Activated naive CD8-positive, alpha-beta T cell treated with anti-CD3 and anti-CD28 coated beads for 36 hours (primary cell): ENCODE measurements at places on chromosomes 3 and 15. TPM values are rescaled to one million over a fixed set of nuclear protein-coding genes. Genes with fewer than 3 reads are reported as not detected.

DNA sequence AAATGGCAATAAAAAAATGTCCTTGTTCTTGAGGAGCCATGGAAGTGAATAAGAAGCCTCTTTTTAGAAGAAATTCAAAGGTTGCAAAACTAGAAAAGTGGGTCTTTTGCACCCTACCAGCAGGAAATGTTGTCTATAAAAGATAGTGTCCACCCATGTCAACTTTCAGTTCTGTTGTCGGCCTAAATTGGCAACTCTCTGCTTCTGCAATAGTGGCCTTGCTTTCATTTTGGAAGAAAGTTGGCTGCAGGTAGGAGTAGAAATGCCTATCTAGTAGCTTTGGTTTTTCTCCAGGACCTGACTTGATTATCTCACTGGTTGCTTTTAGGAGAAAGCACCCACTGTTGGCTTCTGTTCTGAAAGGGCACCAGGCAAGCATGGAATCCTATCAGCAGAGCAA, 85.4 kb downstream of the TMEM108 start:
- H3K4me3 ChIP-seq: no peak overlapping the region
- no peak overlapping the region for H3K27ac ChIP-seq

DNA sequence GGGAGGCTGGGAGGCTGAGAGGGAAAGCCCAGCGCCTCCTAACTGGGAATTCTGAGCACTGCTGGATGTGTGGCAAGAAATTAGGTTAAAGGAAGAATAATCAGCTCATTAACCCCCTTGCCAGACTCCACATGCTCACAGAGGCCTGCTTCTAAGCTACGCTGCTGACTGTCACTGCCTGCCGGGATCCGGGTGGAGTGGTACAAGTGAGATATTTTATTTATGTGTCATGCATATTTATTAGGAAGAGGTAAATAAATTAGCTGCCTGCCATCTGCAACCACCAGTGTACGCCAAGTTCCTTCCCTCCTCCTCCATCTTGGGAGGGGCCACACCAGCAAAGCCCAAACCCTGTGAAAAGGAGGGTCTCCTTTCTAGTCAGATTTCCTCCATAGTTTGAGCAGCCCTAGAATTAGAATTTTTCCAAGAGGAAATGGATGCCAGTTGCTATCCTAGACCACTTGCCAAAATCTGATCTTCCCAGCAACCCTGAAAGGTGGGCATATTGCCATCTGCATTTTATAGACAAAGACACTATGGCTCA, 43.5 kb upstream of the GRIP2 start:
- H3K27me3 ChIP-seq: peaks cover 10% of the 10 kb centered on the region
- H3K4me3 ChIP-seq: no peak overlapping the region
- no peaks in the 10 kb centered on the region for H3K4me1 ChIP-seq
- no peaks in the 10 kb centered on the region for H3K36me3 ChIP-seq
- no peak overlapping the region for H3K27ac ChIP-seq

DNA sequence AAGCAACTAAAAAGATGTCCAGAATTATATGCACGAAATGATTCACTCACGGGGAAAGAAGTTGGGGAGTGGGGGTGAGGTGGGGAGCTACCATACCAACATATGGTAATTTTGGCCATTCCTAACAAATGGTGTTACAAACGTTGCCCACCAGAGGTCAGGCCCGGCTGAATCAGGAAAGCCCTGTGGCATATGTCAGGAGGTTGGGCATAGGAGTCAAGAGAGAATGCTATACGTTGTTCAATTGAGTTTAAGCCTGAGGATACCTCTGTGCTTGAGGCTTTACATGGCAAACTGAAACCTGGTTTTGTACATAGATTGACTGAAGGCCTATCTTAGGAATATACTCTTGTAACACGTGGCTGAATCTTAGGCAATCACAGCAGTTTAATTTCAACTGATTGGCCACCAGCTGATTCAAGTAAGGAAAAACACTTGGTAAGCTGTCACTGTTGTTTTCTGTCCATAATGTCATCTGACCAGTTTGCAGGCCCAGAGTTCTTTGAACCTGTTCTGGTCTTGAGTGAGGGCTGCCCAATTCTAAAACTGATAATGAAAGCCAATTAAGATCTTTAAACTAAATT, 23.4 kb upstream of the SLC2A2 start:
- H3K27ac ChIP-seq: no peak overlapping the region
- H3K4me1 ChIP-seq: no peaks in the 10 kb centered on the region
- H3K36me3 ChIP-seq: no peaks in the 10 kb centered on the region

DNA sequence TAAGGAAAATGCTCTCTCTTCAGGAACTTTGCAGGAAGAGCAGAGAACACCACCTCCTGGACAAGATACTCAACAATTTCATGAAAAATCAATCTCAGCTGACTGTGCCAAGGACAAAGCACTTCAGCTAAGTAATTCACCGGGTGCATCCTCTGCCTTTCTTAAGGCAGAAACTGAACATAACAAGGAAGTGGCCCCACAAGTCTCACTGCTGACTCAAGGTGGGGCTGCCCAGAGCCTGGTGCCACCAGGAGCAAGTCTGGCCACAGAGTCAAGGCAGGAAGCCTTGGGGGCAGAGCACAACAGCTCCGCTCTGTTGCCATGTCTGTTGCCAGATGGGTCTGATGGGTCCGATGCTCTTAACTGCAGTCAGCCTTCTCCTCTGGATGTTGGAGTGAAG, 200.5 kb downstream of the AKAP13 start:
- H3K4me3 ChIP-seq: peak overlapping the region; percentile 72
- peak; percentile 55 for DNase-seq
- H3K27me3 ChIP-seq: no peaks in the 10 kb centered on the region

DNA sequence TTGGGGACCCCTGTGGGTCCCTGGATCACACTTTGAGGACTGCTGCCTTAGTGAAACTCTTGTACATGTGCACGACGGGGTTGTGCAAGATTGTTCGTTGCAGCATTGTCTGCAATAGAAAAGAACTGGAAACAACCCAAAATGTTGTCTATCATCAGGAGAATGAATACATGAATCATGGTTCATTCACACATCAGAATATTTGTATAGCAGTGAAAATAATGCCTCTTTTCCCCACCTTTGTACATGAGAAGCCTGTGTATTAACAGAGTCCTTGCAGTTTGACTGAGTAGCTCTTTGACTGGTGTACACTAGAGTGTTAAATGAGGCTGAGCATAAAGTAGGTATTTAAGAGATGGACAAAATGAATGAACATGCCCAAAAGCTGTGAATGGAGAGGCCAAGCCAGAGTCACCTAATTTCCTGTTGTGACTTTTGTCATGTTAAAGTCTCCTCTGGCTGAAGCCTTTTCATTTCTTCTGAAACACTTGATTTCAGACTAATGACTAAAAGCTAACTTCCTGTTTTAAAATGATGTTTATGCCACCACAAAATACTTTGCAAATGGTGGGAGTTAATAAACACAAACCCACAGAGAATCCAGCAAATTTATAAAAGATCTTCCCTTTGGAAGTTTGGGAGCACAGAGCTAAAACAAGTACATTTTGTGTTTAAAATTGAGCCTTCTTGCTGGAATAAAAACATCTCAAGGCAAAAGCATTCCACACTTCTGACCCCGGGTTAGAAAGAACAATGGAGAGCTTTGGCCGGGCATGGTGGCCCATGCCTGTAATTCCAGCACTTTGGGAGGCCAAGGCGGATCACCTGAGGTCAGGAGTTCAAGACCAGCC, 20.6 kb upstream of the USP3 start:
- peak overlapping the region; percentile 86 for H3K27ac ChIP-seq
- H3K4me1 ChIP-seq: peaks cover 74% of the 10 kb centered on the region
- H3K4me3 ChIP-seq: no peak overlapping the region
- no peak for DNase-seq

GRCh38 chr3:65479990-65480389, 558.7 kb downstream of the MAGI1 start:
- no peaks in the 10 kb centered on the region for H3K4me1 ChIP-seq
- no peak overlapping the region for H3K4me3 ChIP-seq
- H3K27ac ChIP-seq: no peak overlapping the region

- H3K36me3 ChIP-seq: peaks cover 39% of the 10 kb centered on the region
- no peak overlapping the region for H3K4me3 ChIP-seq
- H3K27ac ChIP-seq: no peak overlapping the region
- H3K27me3 ChIP-seq: no peaks in the 10 kb centered on the region
These were observed 137.4 kb downstream of the TBC1D5 start for GRCh38 chr3:17605032-17605431.

- DNase-seq: no peak
- H3K27me3 ChIP-seq: peaks cover 15% of the 10 kb centered on the region
- H3K4me1 ChIP-seq: no peaks in the 10 kb centered on the region
- H3K27ac ChIP-seq: no peak overlapping the region
These were observed 62.4 kb upstream of the NPHP3 start for GRCh38 chr3:132784502-132785025.

DNA sequence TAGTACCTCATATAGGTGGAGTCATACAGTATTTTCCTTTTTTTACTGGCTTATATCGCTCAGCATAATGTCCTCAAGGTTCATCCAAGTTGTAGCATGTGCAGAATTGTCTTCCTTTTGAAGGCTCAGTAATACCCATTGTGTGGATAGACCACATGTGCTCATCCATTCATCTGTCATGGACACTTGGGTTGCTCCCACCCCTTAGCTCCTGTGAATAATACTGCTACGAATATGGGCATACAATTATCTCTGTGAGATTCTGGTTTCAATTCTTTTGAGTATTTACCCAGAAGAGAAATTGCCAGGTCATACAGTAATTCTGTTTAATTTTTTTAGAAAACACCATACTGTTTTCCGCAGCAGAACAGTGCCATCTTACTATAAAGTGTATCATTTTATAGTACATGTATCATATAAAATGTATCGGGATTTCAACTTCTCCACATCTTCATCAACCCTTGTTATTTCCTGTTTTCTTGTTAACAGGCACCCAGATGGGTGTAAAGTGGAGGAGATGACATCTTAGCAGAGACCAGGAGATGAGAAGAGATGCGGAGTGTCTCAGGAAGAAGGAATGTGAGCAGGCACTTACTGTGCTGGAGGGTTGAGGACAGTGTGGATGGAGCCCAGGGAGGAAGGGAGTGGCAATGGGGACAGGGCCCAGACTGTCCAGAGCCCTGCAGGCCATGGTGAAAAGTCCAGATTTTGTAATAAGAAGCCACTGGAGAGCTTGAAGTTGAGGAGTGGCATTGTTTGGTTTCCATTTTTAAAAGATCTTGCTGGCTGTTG, 27.0 kb upstream of the PRR23E start:
- DNase-seq: no peak
- peaks cover 6% of the 10 kb centered on the region for H3K27me3 ChIP-seq
- H3K36me3 ChIP-seq: no peaks in the 10 kb centered on the region
- H3K4me3 ChIP-seq: no peak overlapping the region
- no peaks in the 10 kb centered on the region for H3K4me1 ChIP-seq

DNA sequence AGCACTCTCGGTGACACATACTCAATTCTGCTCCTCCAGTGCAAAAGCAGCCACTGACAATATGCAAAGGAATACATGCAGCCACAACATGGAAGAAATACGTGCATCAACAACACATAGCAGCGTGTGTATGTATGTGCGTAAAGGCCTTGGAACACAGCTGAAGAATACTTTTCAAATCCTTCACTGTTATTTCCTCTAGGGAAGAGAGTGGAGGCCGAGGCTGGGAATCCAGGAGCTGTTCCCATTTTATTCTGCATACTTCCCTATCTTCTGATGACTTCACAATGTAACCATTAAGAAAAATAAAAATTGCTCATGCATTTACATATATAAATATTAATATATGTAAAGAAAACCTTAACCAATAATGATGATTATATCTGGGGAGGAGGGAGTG, 36.6 kb upstream of the MGLL start:
- peaks cover 3% of the 10 kb centered on the region for H3K4me1 ChIP-seq
- no peaks in the 10 kb centered on the region for H3K36me3 ChIP-seq
- no peak overlapping the region for H3K4me3 ChIP-seq
- H3K27me3 ChIP-seq: peaks cover 3% of the 10 kb centered on the region
- DNase-seq: no peak

DNA sequence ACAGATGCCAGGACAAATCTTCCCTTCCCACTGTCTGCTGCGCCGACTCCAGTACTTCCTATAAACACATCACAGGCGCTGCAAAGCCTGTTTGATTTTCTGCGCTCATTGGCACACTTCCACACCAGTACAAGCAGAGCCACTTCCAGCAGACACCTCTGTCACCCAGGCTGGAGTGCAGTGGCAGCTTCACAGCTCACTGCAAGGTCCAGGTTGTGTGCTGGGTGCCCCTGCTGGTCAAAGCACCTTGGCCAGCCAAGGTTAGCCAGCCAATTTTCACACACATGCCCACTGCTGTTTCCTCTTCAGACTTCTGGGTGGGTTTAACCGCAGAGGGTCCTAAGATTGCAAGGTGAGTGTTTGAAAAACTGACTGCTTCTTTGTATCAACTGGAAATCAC, 4.9 kb downstream of the CHDH start:
- no peak overlapping the region for H3K4me3 ChIP-seq
- H3K36me3 ChIP-seq: no peaks in the 10 kb centered on the region
- no peak for DNase-seq
- H3K27me3 ChIP-seq: peaks cover 30% of the 10 kb centered on the region

GRCh38 chr3:152446495-152446894, 177.8 kb downstream of the MBNL1 start:
- no peaks in the 10 kb centered on the region for H3K27me3 ChIP-seq
- DNase-seq: no peak
- no peak overlapping the region for H3K4me3 ChIP-seq
- peaks cover 27% of the 10 kb centered on the region for H3K36me3 ChIP-seq
- peaks cover 55% of the 10 kb centered on the region for H3K4me1 ChIP-seq
- H3K27ac ChIP-seq: peak overlapping the region; percentile 62

GRCh38 chr3:57598765-57599360, 1.7 kb upstream of the ARF4 start:
- H3K4me1 ChIP-seq: peaks cover 26% of the 10 kb centered on the region
- H3K27ac ChIP-seq: peak overlapping the region; percentile 100
- no peak for DNase-seq
- H3K27me3 ChIP-seq: no peaks in the 10 kb centered on the region
- peaks cover 34% of the 10 kb centered on the region for H3K36me3 ChIP-seq
- H3K4me3 ChIP-seq: peak overlapping the region; percentile 94

- peak within 1 kb of the TSS; percentile 70 for H3K4me3 ChIP-seq
- peak; percentile 78 for DNase-seq
- H3K27ac ChIP-seq: peak within 1 kb of the TSS; percentile 38
- H3K27me3 ChIP-seq: peaks cover 46% of the 10 kb centered on the region
These were observed at the start of gene RPP25 for GRCh38 chr15:74956648-74957475. Gene RPP25 (minus strand): TSS chr15:74956772. CDS start chr15:74956583, 189 bp downstream.

MOBP gene
- total RNA-seq: not detected

SLC38A3 gene
- not detected for total RNA-seq

SKOR1 gene
- 0.16 TPM for total RNA-seq

GLDN gene
- not detected for total RNA-seq

ZDHHC23 gene
- total RNA-seq: 2.6 TPM

LRRN1 gene
- total RNA-seq: 2.7 TPM

IREB2 gene
- 68.2 TPM for total RNA-seq

LRRC49 gene
- 1.6 TPM for total RNA-seq

PIGB gene
- 20.3 TPM for total RNA-seq

PGBD4 gene
- 2.7 TPM for total RNA-seq
